ENCODE measurements at places on chromosomes 12 and 14.

- no peak for DNase-seq
Measured at GRCh38 chr12:81798294-81798693, 39.1 kb upstream of the PPFIA2 start.

DNA sequence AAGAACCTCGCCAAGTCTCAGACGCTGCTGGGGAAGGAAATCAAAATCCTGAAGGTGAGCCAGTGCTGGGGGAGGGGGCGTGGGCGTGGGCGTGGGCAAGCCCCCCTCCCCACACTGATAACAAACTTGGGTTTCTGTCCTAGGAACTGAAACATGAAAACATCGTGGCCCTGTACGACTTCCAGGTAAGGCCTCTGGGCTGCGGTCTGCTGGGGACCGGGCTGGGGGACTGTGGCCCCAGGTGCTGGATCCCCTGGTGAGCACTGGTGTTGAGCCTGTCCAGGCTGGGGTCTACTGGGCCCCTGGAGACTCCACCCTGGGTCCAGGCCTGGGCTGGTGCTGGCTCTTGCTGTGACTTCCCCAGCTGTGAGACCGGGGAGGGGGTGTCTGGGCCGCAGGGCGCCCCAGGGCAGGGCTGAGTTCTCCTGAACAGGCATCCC is 1.2 kb downstream of the ULK1 start:
- DNase-seq = peak; percentile 23

GRCh38 chr12:124259154-124260066 is 35.5 kb upstream of the RFLNA start:
- no peak for DNase-seq

DNA sequence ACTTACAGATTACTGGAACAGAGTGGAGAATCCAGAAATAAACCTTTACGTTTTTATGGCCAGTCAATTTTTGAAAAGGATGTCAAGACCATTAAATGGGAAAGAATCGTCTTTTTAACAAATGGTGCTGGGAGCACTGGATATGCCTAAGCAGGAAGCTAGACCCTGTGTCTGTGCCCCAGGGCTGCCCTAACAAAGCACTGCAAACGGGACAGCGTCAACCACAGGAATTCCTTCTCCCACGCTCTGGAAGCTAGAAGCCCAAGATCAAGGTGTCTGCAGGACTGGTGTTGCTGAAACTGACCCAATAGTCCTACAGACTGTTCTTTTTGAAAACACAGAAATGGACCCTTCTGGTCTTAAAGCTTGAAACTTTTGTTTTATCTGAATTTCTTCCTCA is 9.3 kb upstream of the TMEM121 start:
- DNase-seq = no peak

DNA sequence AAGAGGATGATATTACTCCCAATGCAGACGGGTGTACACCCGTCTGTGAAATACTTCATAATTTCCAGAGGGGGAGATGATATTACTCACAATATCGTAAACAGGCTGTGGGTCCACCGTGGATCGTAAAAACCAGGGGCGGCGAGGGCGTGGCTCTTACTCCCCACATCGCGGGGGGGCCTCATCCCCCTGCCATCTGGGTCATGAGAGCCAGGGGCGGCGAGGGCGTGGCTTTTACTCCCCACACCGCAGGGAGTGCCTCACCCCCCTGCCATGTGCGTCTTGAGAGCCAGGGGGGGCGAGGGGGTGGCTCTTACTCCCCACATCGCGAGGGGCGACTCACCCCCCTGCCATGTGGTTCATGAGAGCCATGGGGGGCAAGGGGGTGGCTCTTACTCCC is 86.2 kb upstream of the GNG2 start:
- DNase-seq = no peak

- DNase-seq = no peak
Measured at GRCh38 chr12:81668475-81668874, 90.7 kb downstream of the PPFIA2 start.

DNA sequence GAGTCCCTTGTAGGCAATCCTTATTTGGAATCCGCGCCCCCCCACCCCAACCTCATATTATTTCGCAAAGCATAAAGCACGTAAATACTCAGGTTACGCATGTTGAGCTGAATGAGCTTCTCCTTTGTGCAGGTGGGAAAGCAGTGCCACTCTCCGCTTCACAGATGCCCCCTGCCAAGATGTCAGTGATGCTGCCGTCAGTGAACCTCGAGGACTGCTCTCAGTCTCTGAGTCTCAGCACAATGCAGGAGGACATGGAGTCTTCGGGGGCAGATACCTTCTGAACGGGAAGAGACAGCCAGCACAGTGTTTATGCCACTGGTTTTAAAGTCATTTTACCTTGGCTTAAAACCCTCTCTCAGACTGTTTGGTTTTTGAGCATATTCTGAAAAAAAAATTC is 90.1 kb upstream of the DACT1 start:
- no peak for DNase-seq

Measured in CD4-positive, alpha-beta T cell treated with Interferon alpha-2 for 1 hour (primary cell).